ENCODE measurements at places on chromosomes 3 and 15.

GRCh38 chr15:74788683-74789151, 6.8 kb downstream of the CSK start:
- no peak for DNase-seq

GRCh38 chr15:85380812-85381642, 624 bp downstream of the AKAP13 start:
- peak; percentile 56 for DNase-seq

- DNase-seq: no peak
Observed at GRCh38 chr3:184669578-184669977, 42.3 kb downstream of the MAGEF1 start.

- no peak for DNase-seq
Observed at GRCh38 chr15:70519616-70520015, 243.7 kb downstream of the UACA start.

DNA sequence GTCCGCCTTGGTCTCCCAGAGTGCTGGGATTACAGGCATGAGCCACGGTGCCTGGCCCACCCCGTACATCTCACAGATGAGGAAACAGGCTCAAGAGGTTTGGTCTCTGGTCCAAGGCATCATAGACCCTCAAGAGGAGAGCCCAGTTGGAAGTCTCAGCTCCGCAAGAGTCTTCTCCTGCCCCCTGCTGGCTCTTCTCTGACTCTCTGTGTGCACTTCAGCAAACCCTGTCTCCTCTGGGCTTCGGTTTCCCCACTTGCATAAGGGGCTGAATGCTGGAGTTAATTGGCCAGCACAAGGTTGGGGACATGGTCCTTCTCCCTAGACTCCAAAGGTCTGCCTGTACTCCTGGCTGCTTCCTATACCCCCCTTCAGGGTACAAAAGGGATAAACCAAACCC, 3.9 kb downstream of the MST1R start:
- DNase-seq: no peak

GRCh38 chr15:38683382-38684242, 119.0 kb upstream of the RASGRP1 start:
- DNase-seq: peak; percentile 61

GRCh38 chr15:80317389-80318182, 65.6 kb upstream of the CTXND1 start:
- no peak for DNase-seq

DNA sequence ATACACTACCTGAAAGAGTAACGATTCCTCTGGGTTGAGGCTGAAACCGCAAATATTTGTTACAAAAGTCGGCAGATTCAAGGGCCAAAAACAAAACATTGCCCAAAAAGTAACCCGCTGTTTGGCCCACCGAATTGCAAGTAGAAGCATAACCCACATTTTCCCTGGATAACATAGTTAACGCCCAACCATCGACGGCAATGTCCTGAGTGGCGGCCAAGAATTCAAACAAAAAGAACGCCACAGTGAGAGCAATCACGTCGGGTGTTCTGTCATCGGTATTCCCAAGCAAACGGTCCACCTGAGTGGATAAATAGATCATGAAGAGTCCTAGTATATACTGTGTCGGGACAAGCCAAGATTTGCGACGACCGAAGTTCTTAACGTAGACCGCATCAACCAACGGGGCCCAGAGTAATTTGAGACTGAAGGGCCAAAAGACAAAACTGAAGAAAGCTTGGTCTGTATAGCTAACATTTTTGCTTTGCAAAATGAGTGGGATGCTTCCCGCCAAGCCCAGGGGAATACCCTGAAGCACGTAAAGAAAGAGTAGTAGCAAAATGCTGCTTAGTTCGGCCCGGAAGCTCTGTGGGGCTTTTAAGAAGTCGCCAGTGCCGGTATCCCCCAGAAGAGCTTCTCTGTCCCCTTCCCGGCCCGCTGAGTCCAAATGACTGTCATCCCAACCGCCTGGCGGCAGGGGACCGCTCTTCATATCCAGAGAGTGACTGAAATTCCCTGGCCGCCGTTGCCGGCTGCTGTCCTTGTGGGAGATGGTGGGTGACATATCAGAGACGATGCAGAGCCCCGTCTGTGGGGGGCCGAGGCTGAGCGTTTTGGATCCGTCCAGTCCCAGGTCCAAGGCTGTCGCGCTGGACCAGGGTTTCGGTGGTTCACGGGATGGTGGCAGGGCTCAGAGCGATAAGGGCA, 750 bp downstream of the SLC33A1 start:
- DNase-seq: no peak

DNA sequence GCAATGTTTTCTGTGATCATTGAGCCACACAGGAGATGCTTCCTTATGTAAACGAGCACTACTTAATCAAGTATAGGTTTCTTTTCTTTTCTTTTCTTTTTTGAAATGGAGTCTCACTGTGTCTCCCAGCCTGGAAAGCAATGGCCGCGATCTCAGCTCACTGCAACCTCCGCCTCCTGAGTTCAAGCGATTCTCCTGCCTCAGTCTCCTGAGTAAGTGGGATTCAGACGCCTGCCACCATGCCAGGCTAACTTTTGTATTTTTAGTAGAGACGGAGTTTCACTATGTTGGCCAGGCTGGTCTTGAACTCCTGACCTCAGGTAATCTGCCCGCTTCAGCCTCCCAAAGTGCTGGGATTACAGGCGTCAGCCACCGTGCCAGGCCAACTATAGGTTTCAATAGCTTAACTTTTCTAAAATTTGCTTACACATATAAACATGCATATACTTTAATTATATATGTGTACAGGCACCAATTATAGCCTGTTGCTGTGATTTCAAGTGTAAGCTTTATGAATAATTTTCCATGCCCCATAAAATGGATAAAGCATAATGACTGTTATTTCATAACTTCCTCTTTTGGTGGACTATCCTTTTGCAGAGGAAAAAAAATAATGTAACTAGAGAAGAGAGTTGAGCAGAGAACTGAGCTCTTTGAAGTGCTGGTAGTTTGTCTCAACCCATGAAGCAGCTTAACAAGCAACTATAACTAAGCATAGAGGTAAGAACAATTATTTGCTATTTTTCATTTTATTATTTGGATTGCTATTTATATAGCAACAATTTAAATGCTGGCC, 24.8 kb upstream of the MBNL1 start:
- no peak for DNase-seq

DNA sequence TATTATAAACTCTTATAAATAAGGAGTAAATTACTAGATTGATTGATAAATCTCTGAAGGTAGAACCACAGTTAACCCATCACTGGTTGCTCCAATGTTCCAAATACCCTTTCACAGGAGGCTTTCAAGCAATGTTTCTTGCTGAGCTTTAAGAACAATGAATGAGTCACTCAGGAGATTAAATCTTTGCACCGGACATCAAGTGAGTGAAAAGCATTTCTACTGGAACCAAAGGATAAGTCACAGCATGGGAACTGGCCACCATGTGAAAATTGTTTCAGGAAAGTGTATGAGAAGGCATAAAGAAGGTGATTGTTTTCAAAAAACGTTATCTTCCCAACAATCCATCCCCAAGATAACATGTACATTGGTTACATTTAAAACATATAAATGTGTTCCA, 90.6 kb downstream of the CNTN3 start:
- DNase-seq: no peak

DNA sequence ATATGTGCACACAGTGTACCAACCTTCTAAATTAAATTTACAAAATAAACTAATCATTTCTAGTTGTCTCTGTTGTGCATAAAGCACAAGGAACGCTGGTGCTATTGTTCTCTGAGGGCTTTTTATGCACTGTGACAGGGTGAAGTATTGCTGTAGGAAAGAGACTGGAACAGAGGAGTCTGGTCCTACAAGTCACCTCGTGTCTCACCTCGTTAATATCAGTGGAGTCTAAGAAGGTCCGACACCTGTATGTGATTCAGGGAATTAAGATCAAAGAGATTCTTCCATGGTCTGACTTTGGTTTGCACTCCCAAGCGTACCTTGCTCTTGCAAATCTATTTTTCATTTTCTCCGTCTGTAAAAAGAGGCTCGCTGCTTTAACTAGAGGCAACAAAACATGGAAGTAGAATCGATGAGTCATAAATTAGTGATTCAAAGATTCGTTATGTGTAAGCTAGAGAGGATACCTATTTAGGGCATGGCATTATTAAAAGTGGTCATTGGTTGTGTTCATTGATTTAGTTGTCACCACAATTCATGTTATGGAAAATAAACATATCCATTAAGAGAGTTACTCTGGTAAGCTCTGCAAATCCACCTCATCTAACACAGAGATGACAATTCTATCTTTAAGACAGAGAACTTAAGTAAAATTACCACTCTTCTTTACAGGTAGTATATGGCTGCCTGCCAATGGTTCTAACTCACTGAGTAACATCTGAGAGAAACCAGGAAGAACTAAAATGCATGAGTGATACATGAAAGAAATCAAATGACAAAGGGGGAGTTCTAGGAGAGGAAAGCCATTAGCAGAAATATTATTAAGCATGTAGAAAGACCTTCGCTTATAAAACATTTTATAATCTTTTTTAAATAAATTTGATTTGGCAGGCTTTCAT, 219.4 kb upstream of the GBE1 start:
- DNase-seq: no peak

DNA sequence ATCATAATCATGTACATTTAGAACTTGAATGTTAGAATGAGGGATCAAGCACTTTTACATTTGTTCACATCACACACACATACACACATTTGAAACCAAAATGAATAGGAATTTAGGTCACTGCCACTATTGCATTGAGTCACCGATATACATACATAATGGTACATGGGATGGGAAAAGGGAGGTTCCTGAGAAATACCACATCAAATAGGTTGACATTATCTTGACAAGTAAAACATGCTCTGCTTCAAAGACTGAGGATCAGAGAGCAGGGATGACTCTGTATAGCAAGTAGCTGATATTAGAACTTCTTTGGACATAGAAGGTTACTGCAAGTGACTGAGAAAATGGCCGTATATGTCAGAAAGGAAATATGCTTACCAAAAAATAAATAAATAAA, 847.2 kb downstream of the PLOD2 start:
- no peak for DNase-seq

DNA sequence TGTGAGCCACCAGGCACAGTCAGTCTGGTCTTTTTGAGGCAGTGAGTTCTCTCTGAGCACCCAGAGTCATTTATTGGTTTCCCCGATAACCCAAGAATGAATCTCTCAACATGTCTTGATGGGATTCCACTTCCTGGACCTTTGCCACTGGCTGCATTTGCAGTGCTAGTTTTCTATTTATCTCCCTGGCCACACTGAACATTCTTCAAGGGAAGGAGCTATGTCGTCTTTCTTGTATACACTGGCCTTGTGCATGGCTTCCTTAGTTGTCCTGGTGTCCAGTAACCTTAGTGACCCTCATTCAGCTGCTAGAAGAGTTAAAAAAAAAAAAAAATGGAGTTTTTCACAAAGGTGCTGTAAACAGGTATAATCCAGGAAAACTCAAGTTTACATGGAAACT, 64.9 kb upstream of the CMTM7 start:
- DNase-seq: no peak

GRCh38 chr3:55170444-55170843, 242.6 kb upstream of the LRTM1 start:
- DNase-seq: no peak

DNA sequence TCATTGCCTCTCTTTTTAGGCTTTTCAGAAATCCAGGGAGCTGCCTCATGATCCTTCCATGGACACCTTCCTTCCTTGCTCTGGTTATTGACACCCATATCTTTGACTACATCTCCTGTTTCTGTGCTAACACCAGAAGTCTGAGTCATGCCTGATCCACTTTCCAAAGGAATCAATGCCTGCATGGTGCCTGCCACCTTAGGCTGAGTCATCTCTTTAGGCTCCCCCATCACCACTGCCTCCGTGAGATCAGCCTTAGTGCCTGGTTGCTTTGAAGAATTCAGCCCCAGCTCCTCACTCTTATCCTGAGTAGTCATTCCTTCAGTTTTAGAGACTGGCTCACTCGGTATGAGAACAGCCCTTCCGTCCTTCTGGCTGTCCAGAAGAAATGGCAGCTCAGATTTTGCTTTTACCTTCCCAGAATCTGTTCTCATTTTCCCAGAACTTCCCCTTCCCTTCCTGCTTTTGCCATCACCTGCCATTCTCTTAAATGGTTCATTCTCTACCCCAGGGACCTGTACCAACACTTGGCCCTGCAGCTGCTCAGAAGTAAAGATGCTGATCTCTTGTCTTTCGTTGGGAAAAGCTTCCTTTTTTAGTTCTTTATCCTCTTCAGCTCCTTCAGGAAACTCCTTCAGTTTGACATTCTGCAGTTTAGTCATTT, 105.3 kb downstream of the MAP4 start:
- no peak for DNase-seq

GRCh38 chr3:39216176-39216790, 23.9 kb upstream of the XIRP1 start:
- no peak for DNase-seq

GRCh38 chr15:85757073-85757938, 37.4 kb downstream of the KLHL25 start:
- DNase-seq: no peak

DNA sequence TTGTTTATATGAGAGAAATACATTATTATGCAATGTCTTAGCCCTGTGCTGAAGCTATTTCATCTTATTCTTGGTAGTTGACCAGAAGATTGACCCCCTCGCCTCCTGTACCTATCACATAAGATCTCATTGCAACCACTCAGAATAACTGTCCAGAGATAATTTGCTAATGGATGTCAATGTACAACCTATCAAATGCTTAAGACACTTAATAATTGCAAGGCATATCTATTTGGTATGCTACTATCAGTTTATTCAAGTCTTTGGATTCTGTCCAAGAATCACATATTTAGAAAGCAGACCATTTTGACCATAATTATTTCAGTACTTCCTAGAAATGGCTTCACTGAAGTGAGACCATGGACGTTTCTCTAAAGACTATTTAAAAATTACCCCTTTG, 241.6 kb downstream of the GAP43 start:
- no peak for DNase-seq

GRCh38 chr3:22632536-22632935, 570.6 kb upstream of the UBE2E2 start:
- DNase-seq: no peak

DNA sequence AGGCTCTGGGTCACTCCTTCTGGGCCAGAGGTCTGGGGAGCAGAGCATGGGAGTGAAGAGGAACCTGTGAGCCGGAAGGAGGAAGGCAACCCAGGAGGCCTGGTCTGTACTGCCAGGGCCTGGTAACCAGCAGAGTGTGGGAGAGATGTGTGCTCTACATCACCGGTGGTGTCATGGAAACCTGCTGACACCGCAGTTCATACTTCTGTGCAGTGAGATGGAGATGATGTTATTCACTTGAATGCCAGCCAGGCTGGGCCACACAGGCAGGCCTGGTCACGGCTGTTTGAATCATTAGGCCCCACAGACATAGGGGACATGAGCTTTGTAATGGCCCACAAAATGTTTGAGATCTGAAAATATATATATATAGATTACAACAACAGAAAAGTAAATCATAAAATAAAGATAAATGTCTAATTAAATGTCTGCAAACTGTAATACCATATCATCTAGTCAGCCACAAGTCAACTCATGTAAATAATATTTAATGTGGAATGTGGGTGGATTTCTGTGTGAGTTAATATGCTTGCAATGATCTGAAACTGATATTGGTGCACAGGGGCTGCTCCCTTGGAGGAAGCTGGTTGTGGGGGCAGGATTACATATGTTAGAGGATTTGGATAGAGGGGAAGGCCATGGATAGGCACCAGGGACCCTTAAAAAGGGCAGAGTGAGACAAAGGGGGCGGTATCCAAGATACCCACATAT, 108.5 kb upstream of the PFN2 start:
- no peak for DNase-seq

- no peak for DNase-seq
Observed at GRCh38 chr3:169110633-169111032, 552.9 kb downstream of the MECOM start.
